Lower lobe of right lung (tissue), 2 donors: ENCODE measurements at places on chromosomes 2 and 18. TPM values are rescaled to one million over a fixed set of nuclear protein-coding genes. Genes with fewer than 3 reads are reported as not detected.
A peak's percentile ranks its signal among the peaks of the same experiment; 100 is the strongest.

The CFAP210 gene
- 0.95 TPM for total RNA-seq

- H3K4me1 ChIP-seq = no peaks in the 10 kb centered on the region
- H3K4me3 ChIP-seq = no peak overlapping the region
- H3K27ac ChIP-seq = no peak overlapping the region
- H3K27me3 ChIP-seq = no peaks in the 10 kb centered on the region
- DNase-seq = no peak
Measured at GRCh38 chr2:218465987-218466633, 47.2 kb downstream of the VIL1 start.

GRCh38 chr2:127082974-127083373 is 24.0 kb downstream of the BIN1 start:
- no peaks in the 10 kb centered on the region for H3K36me3 ChIP-seq
- peaks cover 87% of the 10 kb centered on the region for H3K4me1 ChIP-seq
- no peaks in the 10 kb centered on the region for H3K27me3 ChIP-seq
- DNase-seq = no peak
- peak overlapping the region; percentile 83 for H3K27ac ChIP-seq

The SERPINB13 gene
- not detected for total RNA-seq

GRCh38 chr2:65880436-65880835 is 448.0 kb upstream of the SPRED2 start:
- H3K4me1 ChIP-seq = no peaks in the 10 kb centered on the region
- no peaks in the 10 kb centered on the region for H3K27me3 ChIP-seq
- no peak for DNase-seq

- H3K36me3 ChIP-seq = no peaks in the 10 kb centered on the region
- H3K4me3 ChIP-seq = no peak overlapping the region
- no peak for DNase-seq
- peaks cover 10% of the 10 kb centered on the region for H3K4me1 ChIP-seq
Measured at GRCh38 chr2:12896318-12896982, 179.7 kb downstream of the TRIB2 start.

GRCh38 chr18:65221736-65222135 is 529.1 kb upstream of the CDH7 start:
- H3K36me3 ChIP-seq = no peaks in the 10 kb centered on the region
- no peaks in the 10 kb centered on the region for H3K27me3 ChIP-seq
- H3K4me3 ChIP-seq = no peak overlapping the region
- no peak for DNase-seq
- no peak overlapping the region for H3K27ac ChIP-seq
- no peaks in the 10 kb centered on the region for H3K4me1 ChIP-seq

The KCNJ3 gene
- not detected for total RNA-seq

The ABHD1 gene
- total RNA-seq = 0.21 TPM

DNA sequence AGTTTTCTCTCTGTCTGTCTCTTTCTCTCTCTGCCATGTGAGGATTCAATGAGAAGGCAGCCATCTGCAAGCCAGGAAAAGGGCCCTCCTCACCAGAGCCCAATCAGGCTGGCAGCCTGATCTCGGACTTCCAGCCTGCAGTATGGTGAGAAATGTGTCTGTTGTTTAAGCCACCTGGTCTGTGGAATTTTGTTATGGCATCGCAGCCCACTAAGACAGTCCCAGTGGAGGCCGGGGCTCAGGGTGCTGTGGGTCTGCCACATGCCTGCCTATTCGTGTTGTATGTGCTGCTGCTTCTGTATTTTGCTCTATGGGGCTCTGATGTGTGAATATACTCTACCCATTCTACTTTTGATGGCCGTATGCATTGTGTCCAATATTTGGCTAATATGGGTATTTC is 139.0 kb upstream of the HS6ST1 start:
- H3K4me3 ChIP-seq = no peak overlapping the region
- H3K4me1 ChIP-seq = peaks cover 7% of the 10 kb centered on the region
- no peak for DNase-seq

The DNAJC5G gene
- total RNA-seq = not detected

The TMEM37 gene
- total RNA-seq = 21.7 TPM

GRCh38 chr18:21604671-21605070 is 4.2 kb upstream of the ESCO1 start:
- DNase-seq = no peak
- peaks cover 8% of the 10 kb centered on the region for H3K4me1 ChIP-seq
- no peaks in the 10 kb centered on the region for H3K27me3 ChIP-seq
- H3K36me3 ChIP-seq = no peaks in the 10 kb centered on the region
- no peak overlapping the region for H3K4me3 ChIP-seq

The VWC2L gene
- total RNA-seq = not detected

The ANKRD29 gene
- 56.5 TPM for total RNA-seq
